Activated T-cell treated with anti-CD3 and anti-CD28 coated beads for 48 hours (primary cell): ENCODE measurements at places on chromosomes 2 and 18.
A peak's percentile ranks its signal among the peaks of the same experiment; 100 is the strongest.

GRCh38 chr18:74460825-74461224, 3.7 kb upstream of the DIPK1C start:
- DNase-seq = no peak

DNA sequence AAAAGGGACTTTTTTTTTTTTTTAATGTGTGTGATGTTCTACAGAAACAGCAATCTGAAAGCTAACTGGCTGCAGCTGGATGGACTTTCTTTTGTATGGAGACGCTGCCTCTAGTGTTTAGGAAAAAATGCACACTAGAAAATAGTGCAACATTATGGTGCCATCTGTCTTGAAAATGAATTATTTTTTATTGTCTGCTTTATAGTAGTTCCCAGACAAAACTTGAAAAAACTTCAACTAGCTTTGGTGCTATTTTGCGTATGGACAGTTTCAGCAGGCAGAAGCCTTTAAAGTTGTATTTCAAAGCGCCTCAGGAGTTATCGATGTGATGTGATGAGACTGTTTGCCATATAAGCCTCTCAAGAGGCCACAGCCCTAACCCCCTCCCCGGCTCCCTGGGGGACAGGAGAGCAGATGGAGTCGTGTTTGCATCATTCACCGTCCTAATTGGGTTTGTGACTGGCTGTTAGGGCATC, 86.9 kb downstream of the LTBP1 start:
- DNase-seq = no peak

GRCh38 chr2:46187112-46187618, 110.0 kb upstream of the EPAS1 start:
- DNase-seq = peak; percentile 4

- no peak for DNase-seq
These were observed 404.7 kb upstream of the CDH2 start for GRCh38 chr18:28581521-28582071.

GRCh38 chr2:238872628-238873380, 24.9 kb downstream of the TWIST2 start:
- no peak for DNase-seq

DNA sequence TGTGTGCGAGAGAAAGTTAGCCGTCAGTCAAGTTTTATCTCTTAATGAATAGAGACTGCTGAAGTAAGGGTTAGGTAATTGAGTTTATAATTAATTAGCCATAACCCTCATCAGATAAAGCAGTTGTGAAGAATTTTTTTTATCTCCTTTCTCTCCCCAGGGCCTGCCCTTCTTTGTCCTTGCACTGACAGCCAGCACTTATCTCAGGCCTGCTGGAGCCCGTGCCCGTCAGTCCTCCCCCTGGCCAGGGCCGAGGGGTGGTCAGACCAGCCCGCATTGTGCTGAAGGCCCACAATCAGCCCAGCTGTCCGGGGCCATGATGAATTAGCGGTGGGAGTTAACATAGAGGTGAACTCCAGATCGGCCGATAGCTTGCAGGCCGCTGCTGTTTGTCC, 315.7 kb downstream of the GBX2 start:
- DNase-seq = no peak

DNA sequence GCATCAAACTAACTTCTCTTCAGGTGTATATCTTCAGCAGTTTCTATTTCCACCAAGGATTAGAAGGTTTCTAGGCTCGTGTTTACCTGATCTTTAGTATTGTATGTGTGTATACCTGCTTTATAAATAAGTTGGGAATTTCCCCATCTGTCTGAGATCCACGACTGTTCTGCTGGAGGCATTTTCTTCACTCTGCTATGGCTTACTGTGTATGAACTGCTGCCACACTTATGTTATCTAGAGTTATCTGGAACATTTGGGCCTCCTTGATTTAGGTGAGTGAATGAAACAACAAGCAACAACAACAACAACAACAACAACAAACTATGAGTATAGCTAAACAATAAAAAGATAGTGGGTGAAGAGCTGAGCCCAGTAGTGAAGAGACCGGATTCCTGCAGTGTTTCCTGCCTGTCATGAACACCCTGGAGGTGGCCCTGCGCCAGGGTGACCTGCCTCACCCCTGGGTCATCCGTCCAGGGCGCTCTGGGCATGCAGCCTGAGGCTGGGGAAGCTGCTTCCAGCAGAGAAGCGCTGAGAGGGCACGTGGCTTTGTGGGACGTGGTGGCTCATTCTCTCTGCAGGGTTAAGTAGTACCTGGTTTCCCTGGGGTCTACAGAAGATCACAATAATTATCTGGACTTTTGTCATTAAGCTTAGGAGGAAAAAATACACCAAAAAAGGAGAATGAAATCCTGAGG, 56.1 kb upstream of the GATA6 start:
- no peak for DNase-seq

DNA sequence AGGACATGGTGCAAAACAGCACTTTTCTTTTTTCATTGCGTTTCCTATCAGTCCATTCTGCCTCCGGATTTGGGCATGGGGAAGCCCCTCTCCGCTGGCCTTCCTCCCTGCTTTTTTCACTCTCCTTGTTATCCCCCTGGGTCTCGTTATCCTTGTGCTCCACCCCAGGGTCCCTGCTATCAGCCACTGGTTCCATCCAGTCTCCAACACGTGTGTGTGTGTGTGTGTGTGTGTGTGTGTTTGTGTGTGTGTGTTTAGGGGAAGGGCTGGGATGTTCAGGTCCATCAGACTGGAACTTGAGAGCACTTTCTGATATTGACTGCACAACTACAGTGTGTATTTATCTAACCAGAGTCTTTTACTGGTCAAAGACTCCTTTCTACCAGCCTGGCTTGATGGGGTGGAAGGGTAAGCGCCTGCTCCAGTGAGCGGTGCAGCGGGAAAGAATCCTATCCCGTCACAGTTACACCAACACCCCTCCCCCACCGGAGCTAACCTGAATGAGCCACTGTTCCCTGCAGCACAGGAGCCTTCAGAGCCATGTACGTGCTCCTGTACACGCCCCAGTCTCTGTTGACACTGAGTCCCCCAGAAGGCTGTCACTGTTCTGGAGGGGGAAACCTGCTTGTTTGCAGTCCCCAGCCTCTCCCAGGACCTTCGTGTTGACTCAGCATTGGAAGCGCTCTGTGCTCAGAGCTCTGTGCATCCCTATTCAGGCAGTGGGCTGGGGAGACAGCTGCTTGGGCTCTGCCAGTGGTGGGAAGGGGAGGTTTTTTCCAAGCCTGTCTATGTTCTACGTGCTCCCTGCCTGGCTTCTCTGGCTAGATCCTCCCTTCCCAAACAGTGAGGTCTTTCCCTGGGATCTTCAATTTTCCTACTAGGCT, 4.6 kb downstream of the INHA start:
- DNase-seq = no peak
